ENCODE measurements at places on chromosomes 6 and 20.

DNA sequence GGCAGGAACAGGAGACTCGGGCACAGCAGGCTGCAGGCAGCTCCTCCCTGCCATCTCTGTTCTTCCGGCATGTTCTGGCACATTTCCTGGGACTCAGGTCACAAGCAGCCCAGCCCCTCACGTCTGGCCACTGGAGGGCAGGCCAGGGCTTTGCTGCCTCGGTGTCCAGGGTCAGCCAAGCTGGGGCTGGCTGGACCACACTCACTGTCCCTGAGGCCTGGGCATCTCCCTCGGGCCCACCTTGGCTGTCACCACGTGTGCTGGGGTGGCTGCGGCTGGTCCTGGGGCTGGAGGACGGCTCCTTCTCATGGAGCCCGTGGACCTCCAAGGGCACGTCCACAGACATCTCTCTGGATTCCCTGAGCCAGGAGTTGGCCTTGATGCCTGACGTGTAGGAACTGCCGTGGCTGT lies 18.5 kb downstream of the FRMD1 start:
- DNase-seq: no peak

DNA sequence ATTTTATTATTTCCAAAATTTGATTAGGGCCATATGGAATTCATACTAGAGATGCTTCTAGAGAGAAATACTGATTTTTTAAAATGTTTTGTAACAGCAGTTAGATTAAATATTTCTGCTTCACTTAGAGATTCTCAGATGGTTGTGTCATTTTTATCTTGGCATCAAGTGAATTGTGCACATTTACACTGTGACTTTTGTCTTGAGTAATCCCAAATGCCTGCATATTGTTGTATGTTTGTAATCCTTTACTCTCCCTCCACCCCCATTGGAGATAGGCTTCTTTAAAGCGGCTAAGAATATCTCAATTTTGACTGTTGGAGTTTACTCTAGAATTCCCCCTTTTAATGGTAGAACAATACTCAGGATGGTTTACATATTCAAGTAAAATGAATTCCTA lies 19.0 kb downstream of the STX16 start:
- no peak for DNase-seq

DNA sequence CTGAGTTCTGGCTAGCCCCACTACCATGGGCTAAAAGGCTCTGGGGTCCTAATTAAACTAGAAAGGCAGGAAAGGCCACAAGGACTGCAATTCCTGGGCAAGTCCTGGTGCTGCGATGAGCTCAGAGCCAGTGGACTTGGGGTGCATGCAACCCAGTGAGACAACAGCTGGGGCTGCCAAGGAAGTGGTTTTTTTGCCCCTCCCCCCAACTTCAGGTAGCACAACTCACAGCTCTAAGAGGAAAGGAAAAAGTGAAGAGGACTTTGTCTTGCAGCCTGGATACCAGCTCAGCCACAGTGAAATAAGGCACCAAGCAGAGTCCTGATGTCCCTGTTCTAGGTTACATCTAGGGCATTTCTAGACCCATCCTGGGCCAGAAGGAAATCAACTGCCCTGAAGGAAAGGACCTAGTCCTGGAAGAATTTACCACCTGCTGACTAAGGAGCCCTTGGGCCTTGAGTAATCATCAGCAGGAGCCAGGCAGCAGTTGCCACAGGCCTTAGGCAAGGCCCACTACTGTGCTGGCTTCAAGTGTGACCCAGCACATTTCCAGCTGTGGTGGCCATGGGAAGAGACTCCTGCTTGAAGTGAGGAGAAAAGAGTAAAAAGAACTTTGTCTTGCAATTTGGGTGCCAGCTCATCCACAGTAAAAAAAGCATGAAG lies 358.4 kb downstream of the BTBD3 start:
- DNase-seq: peak; percentile 60

DNA sequence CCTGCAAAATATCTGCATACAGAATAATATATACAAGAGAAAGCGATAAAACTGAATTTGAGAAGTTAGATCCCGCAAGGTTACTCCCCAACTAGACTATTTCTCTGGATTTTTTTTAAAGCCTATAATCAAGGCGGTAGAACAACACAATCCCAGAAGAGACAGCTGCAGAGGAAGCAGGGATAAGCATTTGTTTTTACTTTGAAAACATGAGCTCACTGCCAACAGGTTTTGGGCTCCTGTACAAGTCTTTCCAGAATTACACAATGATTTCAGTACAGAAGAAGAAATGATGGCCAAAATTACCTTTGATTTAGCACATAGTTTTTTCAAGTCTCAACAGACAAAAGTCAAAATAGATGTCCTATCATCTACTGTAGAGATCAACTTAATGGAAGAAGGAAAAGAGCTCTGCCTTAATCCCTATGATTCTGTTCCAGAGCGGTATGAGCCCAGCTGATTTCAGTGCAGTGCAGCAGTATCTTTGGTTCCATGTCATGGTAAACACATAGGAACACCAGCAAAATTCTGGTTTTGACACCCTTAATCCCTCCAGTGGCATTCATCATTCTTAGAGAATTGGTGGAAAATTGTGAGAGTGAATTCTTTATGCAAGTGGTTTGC lies 304.3 kb downstream of the HDGFL1 start:
- DNase-seq: peak; percentile 44

DNA sequence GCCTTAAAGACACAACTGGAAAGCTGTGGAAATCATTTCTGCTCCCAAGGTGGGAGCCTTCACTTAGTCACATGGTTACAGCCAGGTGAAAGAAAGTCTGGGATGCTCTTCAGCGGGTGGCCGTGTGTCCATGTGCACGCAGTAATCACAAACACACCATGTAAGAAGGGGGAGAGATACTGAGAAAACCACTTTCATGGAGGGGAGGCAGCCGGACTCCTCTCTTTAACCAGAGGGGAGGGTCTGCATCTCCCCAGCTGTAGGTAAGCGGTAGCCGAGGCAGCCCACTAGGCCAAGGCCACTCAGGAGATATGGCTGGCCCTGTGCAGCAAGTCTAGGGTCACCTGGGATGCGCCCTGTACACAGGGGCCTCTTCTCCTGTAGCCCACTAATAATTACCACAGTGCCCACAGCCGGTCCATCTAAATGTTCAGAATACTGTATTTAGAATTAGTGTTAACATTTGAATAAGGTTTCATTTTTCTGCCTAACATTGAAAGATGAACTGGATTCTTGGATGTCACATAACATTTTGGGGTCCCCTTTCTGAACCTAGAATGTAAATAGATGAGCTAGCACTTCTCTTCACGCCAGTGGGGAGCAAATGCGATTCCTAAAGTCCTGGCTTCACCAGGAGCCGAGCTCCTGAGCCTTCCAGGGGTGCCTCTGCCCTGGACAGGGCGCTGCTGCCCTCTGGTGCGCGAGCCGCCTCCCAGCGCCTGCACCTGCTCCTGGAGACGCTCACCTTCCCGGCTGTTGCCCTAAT lies 15.9 kb downstream of the GPR31 start:
- peak; percentile 31 for DNase-seq

GRCh38 chr6:89361171-89361570 lies 8.6 kb upstream of the UBE2J1 start:
- no peak for DNase-seq

GRCh38 chr20:50563133-50563944 lies 53.2 kb downstream of the PTPN1 start:
- DNase-seq: no peak

DNA sequence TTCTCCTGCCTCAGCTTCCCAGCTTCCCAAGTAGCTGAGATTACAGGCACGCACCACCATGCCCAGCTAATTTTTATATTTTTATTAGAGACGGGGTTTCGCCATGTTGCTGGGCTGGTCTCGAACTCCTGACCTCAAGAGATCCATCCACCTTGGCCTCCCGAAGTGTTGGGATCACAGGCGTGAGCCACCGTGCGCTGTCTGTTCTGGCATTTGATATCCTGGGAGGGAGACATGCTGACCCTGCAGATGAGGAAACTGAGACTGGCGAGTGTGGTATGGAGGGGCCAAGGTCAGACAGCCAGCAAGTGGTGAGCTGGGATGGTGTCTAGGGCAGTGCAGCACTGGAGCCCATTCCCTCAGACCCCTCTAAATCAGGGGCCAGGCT lies 44.6 kb downstream of the SRC start:
- no peak for DNase-seq

DNA sequence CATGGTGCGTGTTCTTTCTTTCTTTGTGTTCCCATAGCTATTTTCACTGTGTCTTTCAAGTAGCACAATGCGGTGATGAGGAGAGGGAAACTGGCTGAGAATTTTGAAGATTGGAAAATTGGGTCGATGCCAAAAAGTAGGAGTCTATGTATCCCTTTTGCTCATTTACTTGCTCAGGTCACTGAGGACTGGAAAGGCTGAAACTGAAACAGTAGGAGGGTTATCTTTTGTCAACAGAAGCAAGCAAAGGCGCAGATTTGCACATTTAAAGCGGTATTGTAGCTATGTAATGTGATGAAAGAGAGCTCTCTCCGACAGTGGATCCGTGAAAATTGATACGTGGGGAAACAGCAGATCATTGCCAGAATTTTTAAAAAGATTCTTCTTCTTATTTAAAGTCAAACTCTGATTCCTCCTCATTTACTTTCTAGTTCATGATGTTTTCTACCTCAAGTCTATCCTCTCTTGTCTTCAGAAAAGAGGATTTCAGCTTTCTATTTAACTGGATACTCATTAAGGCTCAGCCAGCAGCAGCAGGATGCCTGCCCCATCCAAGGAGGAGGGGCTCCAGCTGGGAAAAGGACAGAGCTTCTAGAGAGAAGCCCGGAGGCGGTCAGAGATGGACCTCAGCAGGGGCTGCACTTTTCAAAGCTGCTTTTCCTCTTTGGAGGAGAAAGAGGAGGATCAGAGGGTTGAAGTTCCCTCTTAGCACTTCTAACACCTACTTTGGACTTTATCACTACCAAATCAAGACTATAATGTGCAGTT lies 15.9 kb upstream of the FYN start:
- no peak for DNase-seq

DNA sequence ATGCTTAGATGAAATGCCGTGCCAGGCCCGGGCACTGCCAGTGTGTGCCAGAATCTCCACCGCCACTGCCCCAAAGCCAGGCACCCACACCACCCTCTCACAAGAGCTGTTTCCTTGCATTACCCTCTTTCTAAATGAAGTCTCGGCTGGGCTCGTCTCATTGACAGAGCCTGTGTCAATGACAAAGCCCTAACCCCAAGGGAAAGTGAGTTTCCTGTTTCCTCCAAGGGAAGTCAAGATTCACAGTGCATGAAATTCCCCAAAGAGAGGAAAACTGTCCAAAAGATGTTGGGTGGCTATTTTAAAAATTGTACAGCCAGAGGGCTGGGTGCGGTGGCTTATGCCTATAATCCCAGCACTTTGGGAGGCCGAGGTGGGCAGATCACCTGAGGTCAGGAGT lies 75.4 kb upstream of the AKAP12 start:
- DNase-seq: no peak

GRCh38 chr6:33787346-33787953 lies 1.5 kb downstream of the LEMD2 start:
- DNase-seq: peak; percentile 75

DNA sequence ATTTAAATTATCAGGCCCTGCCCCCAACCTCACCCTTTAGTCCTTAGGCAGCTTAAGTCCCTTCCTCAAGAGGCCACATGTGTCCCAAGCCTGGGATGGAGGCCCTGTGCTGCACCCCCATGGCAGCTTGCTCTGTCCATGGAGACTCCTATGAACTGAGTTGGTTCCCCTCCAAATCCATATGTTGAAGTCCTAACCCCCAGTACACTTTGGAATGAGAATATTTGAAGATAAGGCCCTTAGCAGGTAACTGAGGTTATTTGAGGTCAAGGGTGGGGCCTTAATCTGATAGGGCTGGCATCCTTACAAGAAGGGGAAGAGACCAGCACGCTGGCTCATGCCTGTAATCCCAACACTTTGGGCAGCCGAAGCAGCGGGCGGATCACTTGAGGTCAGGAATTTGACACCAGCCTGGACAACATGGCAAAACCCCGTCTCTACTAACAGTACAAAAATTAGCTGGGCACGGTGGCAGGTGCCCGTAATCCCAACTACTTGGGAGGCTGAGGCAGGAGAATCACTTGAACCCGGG lies 6.7 kb upstream of the BEND3 start:
- DNase-seq: no peak

GRCh38 chr6:109527989-109528388 lies 45.0 kb upstream of the ZBTB24 start:
- peak; percentile 9 for DNase-seq

GRCh38 chr6:90329386-90330077 lies 32.9 kb upstream of the BACH2 start:
- DNase-seq: no peak

DNA sequence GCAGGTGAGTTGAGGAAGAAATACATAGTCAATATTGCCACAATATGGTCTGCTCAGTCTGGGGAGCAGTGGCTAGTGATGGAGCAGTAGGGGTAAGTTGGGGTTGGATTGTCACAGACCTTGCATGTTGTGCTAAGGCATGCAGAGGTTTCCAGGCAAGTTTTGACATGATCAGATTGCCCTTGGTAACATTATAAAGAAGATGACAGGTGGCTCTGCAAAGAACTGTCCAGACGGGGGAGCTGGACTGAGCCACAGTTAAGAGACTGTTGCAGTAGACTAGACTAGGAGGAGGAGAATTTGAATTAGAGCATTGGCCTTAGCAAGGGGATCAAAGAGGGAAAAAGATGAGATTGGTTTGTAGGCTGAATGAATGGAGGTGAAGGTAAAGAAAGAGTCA lies 23.4 kb downstream of the ATRN start:
- DNase-seq: peak; percentile 53

DNA sequence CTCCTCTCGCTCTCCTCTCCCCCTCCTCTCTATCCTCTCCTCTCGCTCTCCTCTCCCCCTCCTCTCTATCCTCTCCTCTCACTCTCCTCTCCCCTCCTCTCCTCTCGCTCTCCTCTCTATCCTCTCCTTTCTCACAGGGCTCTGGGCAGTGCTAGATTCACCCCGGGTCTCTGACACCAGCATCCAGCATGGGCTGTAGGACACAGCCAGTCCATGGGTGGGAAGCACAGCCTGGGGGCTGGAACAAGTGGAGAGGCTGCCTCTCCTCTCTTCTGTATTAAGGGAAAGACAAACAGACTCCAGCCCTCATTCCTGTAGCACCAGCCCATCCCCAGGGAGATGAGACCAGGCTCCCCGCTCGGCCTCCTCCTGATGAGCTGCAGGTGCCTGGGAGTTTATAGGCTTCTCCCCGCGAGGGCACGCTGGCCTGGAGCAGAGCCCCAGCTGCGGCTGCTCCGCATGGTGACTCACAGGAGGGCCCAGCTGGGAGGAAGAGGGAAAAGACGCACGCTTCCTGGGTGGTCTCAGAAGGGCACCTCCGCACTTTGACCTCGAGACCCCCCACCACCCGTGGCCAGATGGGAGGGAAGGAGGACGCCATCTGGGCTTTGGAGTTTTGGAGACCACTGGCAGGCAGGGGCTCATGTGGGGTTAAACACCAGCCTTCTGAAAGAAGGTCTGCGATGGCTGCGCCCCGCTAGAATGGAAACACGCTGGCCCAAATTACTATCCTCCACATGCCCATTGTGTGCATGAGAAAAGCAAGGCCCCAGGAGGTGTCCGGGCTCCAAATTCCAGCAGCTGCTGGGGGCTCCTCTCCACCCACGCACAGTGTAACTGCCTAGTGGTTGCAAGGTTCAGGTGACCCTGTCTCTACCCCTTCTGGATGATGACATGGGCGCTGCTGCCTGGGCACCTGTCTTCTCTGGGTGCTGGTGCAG lies 68.0 kb downstream of the BMP7 start:
- no peak for DNase-seq
